ENCODE measurements at places on chromosomes 4 and X. TPM values are rescaled to one million over a fixed set of nuclear protein-coding genes. Genes with fewer than 3 reads are reported as not detected.

GRCh38 chr4:75429208-75429607 is 85.0 kb downstream of the RCHY1 start:
- DNase-seq: no peak

The TCEAL7 gene
- not detected for total RNA-seq

The LDB2 gene
- total RNA-seq: not detected

- DNase-seq: peak; percentile 33
Measured at GRCh38 chr4:114807759-114808404, 209.3 kb downstream of the UGT8 start.

DNA sequence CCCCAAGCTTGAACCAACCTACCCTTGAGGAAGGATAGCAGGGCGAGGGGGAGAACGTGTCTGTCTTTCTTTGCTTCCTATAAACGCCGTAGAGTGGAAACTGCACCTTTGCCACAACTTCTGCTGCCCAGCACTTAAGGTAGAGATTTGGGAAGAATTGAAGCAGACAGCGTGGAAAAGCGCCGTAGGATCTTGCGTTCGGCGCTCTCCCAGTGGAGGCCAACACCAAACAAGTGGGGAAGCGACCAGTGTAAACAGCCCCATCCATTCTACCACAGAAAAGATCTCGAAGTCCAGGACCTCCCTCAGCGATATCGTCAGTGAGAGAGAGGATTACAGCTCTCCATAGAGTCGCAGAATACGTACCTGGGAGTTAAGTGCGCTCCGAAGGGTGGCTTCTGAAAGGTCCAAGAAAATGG is 3.9 kb upstream of the NKX6-1 start:
- no peak for DNase-seq

DNA sequence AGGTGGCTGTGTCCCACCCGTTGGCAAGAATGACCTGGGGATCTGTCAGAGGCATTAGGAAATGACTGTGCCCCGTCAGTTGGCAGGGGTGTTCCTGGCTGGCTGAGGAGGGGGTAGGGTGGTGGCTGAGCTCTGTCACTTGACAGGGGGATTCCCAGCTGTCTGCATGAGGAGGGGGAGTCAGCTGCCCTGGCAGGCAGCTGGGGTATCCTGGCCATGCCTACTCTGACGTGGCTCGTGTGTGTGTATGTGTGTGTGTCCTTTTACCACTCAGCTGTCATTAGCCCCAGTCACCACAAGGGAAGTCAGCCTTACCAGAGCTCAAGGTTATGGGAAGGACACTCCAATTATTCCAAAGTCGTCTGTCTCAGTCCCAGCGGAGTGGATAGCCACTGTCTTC is 93.2 kb downstream of the EFNB1 start:
- no peak for DNase-seq

- DNase-seq: no peak
Measured at GRCh38 chrX:77342004-77342403, 105.2 kb upstream of the FGF16 start.

GRCh38 chr4:25376754-25377571 is at the start of gene ANAPC4:
ANAPC4 (plus strand) TSS chr4:25377263; CDS start chr4:25377428, 165 bp downstream.
- DNase-seq: peak; percentile 98

DNA sequence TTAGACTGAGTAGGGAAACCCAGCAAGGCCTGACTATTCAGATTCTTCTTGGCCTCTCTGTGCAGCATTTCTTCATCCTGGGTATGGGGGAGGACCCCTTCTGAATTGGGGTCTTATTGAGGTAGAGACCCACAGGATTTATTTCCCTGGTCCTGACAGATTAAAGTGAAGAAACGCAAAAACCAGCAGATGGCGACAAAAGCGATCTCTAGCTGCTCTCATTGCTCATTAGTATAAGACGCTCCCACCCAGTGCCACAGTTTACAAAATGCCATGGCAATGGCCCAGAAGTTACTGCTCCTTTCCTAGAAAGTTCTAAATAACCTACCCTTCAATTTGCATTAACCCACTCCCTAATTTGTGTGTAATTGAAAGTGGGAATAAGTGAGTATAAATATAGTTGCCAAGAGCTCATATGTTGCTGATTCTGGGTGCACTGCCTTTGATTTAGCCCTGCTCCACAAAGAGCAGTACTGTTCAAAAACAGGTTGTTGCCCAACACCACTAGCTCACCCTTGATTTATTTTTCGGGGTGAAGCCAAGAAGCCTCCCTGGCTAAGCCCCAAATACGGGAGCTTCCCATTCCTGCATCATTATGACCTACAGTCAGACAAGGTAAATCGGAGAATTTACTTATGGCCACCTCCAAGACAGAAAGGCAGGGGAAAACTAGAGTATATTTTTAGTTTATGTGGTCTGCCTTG is 3.7 kb upstream of the BEX4 start:
- no peak for DNase-seq

GRCh38 chr4:22237846-22238494 is 277.9 kb downstream of the ADGRA3 start:
- no peak for DNase-seq

- DNase-seq: no peak
Measured at GRCh38 chrX:24277405-24277804, 36.5 kb downstream of the SUPT20HL2 start.

GRCh38 chr4:55866973-55867574 is 13.6 kb downstream of the EXOC1 start:
- no peak for DNase-seq

DNA sequence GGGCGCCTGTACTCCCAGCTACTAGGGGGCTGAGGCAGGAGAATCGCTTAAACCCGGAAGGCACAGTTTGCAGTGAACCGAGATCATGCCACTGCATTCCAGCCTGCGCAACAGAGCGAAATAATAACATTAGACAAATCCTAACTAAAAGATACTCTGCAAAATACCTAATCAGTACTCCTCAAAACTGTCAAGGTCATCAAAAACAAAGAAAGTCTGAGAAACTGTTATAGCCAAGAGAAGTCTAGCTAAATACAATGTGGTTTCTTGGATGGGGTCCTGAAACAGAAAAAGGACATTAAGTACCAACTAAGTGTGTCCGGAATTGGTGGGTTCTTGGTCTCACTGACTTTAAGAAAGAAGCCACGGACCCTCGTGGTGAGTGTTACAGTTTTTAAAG is 14.6 kb upstream of the ACSL4 start:
- no peak for DNase-seq
